ENCODE measurements at places on chromosomes 1 and 21.

DNA sequence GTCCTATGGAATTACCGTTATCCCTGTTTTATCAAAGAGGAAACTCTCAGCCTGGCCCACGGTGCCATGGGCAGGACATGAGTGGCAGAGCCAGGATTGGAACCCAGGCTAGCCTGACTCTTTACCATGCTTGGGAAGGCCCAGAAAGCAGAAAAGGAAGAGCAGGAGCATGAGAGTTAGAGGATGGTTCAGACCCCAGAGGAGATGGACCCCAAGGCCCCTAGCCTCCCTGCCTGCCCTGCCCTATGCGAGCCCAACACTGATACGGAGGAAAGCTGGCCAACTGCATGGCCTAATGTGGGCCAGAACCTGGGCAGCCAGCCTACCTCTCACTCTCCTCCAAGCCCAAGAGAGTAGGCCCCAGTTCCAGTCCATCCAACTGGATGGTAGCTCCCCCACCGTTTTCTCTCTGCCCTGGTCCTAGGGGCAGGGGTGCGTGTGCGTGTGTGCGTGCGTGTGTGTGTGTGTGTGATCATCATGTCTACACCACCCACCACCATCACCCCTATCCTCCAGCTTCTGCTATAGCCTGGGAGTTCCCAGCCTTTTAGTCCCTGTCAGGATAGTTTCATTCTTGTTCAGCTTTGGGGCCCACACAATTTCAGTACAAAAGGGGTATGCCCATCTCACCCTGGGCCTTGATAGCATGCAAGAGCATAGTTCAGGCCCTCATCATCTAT lies 15.4 kb upstream of the MEX3A start:
- DNase-seq: no peak

DNA sequence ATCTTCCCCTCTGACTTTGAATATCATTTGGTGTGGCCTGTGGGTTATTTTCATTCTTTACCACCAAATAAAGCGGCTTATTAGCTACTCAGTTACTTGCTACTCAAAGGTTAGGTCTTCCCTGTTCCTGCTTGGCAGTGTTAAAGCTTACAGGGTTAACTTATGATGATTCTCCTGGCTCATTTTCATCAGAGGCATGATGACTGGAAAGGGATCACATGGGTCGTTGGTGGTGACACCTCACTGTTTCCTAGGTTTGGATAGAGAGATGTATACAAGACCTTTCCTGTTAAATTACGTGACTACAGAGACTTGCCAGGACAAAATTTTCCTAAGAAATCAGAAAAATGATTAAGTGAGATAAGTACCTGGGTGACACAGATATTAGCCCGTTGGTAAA lies 27.4 kb downstream of the MRPS6 start:
- DNase-seq: no peak

DNA sequence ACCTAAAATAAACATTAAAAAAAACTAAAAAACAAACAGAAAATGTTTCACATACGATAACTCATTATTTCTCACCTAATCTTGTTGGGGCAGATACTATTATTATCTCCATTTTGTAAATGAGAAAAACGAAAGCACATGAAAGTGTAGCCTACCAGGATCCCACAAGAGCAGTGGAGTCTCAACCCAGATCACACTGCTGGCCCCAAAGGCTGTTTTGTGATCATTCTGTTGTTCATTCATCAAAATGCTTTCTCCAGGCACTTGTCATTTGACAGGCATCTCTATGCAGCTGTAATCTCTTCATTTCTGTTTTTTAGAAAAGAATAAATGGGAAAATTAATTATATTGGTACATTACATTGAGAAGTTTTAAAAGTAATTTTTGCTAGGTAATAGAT lies 67.5 kb downstream of the AK5 start:
- DNase-seq: no peak

DNA sequence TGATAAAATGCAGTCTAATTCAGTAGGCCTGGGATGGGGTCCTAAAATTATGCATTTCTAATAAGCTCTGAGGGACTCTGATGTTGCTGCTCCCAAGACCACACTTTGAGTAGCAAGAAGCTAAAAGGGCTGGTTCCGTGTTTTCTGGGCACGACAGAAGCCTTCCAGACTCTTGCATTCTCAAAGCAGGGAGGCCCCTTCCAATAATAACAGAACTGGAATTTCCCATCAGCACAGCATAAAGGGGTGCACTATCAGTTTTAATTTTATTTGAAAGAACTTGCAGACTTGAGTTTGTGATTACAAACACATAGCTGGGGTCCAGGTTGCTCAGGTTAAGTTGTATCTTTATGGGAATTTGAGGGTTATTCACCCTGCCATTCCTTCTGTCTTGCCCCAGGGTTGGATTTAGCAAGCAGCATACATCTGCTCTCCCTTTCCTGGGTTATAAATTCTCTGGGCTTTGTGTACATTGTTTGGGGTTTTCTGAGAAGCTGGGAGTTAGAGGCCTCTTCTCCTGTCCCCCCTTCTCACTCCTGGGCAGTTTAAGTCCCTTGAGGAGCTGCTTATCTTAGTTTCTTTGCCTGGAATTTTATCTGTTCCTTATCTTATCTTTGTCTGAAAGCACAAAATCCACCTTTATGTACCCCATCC lies 94.2 kb upstream of the SLC2A1 start:
- DNase-seq: no peak

- DNase-seq: no peak
These were observed 113.9 kb downstream of the TOMM20 start for GRCh38 chr1:235014756-235015155.

DNA sequence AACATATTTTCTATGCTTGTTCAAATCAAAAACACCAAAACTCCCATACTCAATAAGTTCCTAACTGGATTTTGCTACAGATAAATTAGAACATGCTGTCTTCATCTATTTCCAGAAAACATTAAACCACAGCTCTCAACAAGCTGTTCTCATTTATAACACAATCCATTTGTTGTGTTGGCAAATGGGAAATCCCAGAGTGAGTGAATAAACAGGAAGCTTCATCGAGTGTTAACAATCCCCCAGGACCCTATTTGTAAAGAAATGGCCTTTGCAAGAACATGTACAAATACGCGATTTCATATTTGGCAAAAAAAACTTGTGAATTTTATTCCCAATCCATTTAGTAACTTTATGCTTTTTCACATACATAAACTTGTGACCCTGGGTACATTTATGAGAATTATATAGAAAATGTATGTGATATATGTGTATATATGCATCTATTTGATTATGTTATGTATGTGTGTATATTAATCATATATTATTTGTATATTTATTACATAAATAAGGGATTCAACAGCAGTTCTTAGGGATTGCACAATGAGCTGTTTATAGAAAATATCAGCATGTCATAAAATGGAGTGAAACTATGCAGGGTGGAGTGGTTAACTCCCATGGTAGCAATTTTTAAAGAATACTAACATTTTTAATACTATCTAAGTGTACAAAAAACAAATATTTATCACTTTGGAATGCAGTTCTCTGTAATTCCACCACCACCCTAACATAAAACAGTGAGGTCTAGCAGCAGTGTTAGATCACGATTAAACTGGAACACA lies 160.0 kb downstream of the NEGR1 start:
- DNase-seq: no peak

- no peak for DNase-seq
These were observed 15.7 kb downstream of the REG4 start for GRCh38 chr1:119795261-119796200.

DNA sequence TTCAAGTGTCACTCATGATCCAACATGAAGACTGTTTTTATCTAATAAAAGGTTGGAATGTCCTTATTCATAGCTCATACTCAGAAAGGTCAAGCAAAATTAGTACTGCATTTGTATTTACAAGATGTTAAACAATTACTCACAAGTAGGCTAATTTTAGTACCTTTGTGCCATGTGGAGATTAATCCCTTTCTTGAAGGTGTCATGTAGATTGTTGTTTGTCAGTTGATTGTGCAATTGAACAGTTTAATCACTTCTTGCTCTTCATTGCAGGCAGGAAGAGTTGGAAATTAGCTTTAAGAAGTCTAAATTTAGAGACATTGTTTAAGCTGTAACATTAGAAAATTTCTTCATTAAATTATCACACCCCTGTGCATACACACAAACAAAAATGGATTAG lies 847.1 kb downstream of the KCNT2 start:
- DNase-seq: no peak

- DNase-seq: no peak
These were observed 9.8 kb upstream of the AK5 start for GRCh38 chr1:77271852-77272580.

DNA sequence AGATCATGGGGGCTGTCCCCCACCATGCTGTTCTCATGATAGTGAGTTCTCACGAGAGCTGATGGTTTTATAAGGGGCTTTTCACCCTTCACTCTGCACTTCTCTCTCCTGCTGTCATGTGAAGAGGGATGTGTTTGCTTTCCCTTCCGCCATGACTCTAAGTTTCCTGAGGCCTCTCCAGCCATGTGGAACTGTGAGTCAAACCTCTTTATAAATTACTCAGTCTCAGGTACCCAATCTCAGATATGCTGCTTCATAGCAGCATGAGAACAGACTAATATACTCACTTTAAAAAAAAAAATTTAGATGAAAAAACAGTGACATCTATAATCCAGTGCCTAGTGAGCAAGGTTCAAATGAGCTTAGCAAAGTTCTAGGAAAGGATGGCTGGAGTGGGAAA lies 135.1 kb upstream of the RAB4A start:
- DNase-seq: no peak

DNA sequence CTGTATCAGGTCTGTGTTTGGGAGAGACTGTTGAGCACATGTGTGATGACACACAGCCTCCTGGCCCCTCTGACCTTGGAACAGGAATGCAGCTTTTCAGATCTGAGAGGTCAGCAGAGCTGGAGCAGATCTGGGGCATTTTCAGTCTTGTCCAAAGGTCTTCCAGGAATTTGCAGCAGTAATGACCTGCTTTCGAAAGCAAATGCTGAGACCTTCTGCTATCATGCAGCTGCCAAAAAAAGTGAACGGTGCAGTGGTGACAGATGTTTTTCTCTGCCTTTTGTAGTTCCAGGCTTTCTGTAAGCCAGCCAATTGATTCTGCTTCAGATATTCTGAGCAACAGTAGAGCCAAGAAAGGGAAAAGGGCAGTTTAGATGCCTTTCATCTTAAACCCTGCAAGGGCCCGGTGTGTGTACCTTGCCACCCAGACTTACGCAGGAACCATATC lies 137.8 kb upstream of the COA6 start:
- DNase-seq: no peak
